ENCODE measurements at places on chromosomes 2 and 18.
A peak's percentile ranks its signal among the peaks of the same experiment; 100 is the strongest.

- no peak for DNase-seq
Measured at GRCh38 chr2:34031097-34031496, 432.0 kb upstream of the FAM98A start.

DNA sequence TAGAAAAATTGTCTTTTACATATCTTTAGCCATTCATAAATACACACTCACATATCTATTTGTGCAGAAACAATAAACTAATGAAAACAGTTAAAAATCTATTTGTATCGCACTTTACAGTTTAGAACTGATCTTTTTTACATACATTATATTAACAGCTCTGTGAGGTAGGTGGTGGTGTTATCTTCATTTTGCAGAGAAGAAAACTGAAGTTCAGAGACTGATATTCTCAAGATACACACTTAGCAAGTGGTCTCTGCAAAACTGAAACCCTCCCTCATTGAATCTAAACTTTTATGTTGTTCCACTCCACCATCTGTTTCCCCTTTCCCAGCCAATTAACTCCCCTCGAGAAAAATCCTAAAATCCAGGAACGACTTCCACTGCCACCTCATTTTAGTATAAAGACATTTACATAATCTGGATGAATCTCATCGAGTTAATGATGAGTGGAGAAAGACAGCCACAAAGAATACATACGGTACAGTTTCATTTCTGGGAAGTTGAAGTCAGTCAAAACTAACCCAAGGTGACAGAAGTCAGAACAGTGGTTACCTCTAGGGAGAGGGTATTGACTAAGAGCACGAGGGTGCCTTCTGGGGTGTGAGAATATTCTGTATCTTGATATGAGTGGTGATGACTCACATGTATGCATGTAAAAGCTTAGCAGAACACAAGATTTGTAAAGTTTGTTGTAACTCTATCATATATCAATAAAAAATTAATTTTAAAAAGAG lies 524.2 kb upstream of the TCF4 start:
- DNase-seq: no peak

DNA sequence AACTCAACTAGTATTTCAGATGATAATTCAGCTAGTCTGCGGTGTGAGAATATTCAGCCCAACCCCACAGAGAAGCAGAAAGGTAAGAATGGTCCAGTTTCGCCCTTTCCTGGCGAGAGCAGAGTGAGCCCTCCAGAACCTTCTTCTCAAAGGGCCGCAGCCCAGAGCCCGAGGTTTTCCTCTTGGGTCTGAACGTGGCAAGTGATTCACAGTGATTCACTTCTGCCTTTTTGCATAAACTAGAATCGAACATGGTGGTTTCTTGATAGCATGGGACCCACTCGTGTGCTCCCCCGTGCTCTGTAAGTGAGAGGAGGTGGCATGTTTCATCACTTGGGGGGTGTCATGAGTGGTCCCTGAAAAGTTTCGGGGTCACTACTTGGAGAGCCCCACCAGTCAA lies 24.2 kb downstream of the TRAF3IP1 start:
- DNase-seq: no peak

GRCh38 chr18:58536534-58537271 lies 92.2 kb downstream of the ALPK2 start:
- DNase-seq: no peak

- no peak for DNase-seq
Measured at GRCh38 chr2:49834433-49834832, 680.1 kb upstream of the FSHR start.

DNA sequence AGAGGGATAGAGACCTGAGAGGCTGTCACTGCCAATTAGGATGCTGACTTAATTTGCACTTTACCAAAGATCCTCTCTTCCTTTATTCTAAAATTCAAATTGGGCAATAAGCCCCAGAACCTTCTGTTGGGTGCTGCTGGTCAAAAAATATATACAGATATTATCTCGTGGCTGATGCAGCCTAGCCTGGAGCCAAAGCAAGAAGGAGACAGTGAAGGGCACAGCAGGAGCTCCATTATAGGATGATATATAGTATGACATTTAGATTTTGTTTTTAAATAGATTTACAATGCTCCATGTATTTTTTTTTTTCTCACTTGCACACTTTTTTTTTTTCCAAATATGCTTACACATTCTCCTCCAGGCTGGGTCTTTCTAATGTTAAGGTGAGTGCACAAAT lies 579.3 kb downstream of the PIK3C3 start:
- no peak for DNase-seq

GRCh38 chr18:79459946-79460480 lies 64.3 kb downstream of the NFATC1 start:
- no peak for DNase-seq

DNA sequence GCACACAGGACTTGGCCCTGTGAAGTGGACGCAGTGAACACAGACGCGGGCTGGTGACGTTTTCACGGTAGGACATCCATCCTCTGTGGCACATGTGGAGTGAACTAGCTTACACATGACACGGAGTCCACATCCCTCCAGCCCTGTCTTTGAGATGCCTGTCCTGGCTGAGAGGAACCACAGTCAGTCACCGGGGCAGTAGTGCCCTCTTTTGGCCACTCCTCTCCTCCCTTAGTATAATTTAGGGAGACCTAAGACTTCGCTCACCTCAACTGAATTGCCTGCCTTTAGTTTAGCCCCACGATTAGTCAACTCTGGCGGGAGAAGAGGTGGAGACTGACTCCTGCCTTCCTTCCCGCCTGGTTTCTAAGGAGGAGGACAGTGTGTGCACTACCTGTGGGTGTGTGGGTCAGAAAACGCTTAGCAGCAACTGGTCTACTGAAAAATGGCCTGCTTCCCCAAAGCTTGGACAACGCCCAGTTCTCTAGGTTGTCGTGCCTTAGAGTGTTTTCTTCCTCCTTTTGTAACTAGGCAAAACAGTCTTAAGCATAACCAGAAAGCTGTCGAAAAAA lies 70.6 kb downstream of the MBP start:
- DNase-seq: no peak

DNA sequence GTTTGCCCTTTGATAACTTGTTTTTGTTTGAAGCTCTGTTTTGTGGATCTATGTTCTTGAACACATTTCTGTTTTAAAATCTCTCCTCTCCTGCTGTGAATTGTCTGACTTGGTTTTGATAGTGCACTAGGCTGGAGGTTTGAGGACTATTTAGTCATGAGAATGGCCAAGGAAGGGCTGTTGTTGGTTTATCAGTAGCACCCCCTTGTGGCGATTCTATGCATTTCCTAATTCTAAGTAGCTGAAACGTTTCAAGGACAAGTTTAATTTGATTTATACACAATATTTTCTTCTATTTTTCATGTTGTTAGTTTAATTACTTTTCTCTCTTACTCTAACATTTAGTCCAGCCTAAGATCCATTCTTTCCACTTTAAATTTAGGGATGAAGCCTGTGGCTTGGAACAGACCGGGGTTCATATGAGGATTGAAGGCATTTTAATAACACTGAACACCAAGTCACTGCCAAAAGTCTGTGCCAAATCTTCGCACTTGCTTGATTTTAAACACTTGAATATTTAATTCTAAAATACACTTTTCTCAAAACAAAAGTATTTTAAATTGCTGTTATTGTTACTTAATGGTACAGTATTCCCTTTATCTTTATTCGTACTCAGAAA lies 166.0 kb downstream of the SOCS6 start:
- DNase-seq: peak; percentile 34

DNA sequence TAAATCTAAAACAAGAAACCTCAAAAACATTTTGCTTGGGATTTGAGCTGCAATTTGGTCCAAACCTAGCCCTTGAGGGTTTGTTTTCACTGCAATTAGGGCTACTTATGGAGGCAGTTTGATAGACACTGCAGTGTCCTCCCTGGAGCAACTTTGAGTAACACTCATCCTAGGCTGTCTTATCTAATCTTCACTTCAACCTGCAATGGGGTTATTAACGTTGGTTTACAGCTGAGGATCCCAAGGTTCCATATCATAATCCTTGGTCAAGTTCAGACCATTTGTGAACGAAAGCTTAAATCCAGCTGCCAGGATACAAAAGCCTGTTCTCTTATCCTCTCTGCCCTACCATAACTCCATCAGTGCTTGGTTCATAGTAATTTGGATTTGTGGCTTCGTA lies 2.5 kb downstream of the ANXA4 start:
- DNase-seq: no peak

DNA sequence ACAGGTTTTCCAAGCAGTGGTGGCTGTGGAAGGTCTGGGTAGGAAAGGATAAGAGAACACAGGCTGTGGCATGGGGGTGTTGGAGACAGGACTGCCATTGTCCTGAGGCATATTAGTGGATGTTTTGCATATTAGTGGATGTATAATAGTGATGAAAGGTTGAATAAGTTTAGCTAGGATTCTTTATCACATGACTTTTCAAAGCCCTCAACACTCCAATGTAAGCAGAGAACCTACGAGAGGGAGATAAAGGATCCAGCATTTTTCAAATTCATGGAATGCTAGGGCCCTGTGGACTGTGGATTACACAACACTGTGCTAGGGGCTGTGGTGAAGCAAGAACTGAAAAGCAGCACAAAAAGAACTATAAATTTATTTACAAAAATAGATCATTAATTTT lies 63.2 kb downstream of the POLE4 start:
- no peak for DNase-seq

GRCh38 chr2:88751768-88752167 lies 60.3 kb downstream of the RPIA start:
- no peak for DNase-seq

DNA sequence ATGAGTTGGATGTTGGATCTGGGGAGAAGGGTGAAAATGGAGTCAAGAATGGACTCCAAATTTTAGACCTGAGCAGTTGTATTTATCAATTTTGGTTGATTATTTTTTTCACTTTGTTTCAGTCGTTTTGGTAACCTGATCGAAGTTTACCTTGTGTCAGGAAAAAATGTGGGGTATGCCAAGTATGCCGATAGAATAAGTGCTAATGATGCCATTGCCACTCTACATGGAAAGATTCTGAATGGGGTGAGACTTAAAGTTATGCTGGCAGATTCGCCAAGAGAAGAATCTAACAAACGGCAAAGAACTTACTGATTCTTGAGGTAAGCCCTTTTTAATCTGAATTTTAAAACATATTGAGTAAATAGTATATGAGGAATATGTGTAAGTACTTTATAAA lies 13.6 kb downstream of the RBM45 start:
- DNase-seq: no peak

DNA sequence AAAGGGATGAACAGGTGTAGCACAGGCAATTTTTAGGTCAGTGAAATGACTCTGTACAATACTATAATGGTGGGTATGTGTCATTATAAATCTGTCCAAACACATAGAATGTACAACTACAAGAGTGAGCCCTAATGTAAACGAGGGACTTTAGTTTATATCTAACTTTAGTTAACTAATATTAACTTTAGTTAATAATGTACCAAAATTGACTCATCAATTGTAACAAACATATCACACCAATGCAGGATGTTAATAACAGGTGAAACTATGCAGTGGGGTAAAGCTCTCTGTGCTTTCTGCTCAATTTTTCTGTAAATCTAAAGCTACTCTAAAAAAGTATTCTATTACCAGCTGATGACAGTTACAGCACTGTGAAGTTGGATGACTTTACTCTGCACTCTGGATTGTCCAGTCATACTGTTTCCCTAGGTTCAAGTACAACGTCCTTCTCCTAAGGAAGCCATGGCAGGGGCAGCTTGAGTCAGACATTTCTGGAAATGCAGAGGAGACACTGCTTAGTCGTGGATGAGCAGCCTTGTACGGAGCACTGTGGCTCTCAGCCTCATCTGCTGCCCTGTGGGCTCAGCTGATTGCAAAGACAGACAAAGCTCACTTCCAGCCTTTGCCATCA lies 26.1 kb downstream of the TGFA start:
- no peak for DNase-seq

- DNase-seq: no peak
Measured at GRCh38 chr2:143942486-143942885, 577.4 kb downstream of the ZEB2 start.

DNA sequence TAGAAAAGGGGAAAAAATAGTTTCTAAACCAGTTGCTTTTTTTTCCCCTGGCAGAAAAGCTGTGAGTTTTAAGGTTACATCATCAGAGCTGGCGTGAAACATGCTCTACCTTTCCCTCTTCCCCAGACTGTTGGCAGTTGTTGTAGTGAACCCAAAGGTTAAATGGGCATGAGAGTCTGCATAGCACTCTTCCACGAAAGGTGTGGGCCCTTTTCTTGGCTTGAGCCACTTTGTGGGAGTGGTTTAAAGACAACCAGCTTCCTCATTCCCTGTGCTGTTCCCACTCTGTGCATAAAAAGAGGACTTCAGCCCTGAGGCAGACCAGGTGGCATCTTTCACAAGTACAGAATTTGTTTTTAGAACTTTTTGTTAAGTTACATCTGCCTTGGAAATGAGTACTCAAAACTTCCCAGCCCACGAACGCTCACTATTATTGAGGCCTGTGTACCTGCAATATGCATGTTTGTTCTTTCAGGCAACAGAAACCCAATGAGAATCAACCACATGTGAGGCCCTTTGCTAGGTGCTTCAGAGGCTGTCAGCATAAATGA lies 243.8 kb downstream of the BABAM2 start:
- DNase-seq: peak; percentile 83
